ENCODE measurements at places on chromosomes 1 and 21.

- peak; percentile 76 for DNase-seq
Measured at GRCh38 chr1:28091043-28091781, 2.8 kb upstream of the EYA3 start.

GRCh38 chr1:12556957-12557935, 60.8 kb downstream of the DHRS3 start:
- no peak for DNase-seq

GRCh38 chr21:42162831-42163510, 56.0 kb upstream of the ABCG1 start:
- DNase-seq, result no peak

GRCh38 chr1:57522575-57522974, 98.7 kb upstream of the DAB1 start:
- no peak for DNase-seq

GRCh38 chr1:51734896-51735745, 118.2 kb downstream of the OSBPL9 start:
- DNase-seq, result no peak

DNA sequence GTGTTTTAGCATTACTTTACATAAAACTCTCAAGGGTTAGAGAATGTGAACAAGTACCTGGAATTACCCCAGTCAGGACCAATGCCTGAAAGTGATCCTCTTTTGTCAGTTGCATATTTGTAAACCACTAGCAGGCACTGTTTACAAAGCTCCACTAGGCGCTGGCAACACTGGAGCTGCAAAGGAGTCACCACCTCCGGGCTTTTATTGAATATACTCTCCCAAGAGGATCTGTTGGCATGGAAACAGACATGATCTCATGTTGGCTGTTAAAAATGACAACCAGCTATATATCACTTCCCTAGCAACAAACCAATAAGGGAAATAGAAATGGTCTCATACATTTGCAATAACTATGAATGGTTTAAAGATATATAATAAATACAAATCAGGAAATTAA, 116.0 kb downstream of the TTLL7 start:
- DNase-seq, result no peak

DNA sequence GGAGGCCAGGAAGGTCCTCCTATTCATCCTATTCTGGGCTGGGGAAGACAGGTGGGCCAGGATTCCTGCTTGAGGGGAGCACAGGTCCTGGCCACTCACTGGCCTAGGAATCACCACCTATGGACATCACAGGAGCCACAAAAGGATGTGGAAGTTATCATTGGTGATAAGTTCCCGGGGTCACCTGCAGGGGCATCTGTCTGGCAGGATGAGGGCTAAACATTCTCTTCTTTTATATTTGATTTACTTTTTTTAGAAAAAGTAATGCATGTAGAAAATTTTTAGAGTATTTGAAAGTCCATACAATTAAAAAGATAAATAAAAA, 33.2 kb upstream of the KIAA0040 start:
- no peak for DNase-seq

DNA sequence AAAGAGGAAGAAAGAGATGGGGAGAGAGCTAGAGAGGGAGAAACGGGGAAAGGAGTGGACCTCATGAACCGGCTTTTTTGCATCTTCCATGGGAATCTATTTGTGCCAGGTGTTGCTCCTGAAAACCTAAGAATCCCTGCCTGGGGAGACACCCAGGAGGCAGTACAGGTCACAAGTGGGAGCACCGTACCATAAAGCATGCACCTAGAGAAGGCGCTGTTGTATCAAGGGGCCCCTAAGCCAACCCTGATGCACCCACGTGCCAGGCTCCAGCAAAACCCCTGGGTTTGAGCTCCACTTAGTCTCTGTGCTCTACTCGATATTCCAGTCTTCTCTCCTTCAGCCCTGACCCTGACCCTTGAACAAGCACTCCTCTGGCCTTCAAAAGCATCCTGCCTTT, 233.6 kb downstream of the RRAGC start:
- DNase-seq, result no peak

GRCh38 chr1:156586892-156587477, 4.6 kb upstream of the NAXE start:
- DNase-seq, result no peak

DNA sequence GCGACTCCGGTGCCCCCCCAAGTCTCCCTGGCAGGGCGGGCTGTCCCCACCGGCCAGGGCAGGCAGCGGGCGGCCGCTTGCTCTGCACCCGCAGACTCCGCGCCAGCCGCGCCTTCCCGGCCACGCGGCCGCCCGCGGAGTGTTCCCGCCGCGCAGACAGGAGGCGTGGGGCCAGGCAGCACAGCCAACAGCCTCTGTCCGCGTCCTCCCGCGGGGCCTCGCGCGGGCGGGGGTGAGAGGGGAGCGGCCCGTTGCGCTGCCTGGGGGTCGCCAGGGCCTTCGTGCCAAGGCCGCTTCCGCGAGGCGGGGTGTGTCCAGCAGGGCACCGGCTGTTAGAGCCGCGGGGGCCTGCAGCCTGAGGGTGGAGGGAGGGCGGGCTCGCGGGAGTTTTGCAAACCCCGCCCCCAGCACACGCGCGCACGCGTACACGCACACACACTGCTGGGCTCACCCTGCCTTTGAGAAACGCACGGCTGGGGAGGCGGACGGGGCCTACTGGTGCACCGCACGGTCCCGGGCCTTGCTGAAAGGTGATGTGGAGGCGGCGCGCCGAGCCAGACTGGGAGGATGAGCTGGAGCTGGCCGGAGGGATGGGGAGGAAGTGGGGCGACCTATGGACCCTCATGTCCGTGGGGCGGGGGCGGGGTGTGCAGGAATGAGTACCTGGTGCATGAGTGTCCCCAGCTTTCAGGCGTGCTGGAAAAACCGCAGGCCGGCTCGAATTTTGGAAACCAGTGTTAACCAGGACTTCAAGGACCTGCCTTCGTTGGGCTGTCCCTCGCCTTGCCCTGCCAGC, 41.5 kb downstream of the KIAA1614 start:
- no peak for DNase-seq

DNA sequence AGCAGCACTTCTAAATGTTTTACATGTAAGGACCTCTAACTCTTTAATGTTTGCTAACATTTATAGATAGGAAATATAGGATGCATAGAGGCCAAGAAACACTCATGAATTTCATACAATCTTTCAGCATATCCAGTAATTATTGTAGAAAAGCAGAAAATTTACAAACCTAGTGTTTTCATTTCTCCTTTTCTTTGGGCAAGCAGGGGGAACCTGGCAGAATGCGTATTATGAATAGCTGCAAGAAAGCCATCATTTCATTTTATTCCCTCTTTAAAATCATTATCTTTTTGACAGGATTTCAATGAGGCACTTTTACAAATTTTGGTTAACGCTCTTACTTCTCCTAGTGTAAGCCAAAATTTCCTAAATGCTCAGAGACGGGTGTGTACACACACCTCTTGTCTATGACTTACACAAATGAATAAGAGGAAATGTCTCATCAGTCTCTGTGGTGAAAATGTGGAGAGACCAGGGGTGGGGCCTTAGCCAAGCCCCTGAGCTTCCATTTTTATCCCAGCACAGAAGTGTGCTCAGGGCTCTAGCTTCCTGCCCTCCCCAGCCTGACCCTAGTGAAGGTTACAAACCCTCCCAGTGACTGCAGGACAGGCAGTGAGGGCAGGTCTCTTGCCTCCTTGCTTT, 91.6 kb downstream of the LRRC8C start:
- DNase-seq, result peak; percentile 68

- no peak for DNase-seq
Measured at GRCh38 chr1:7404046-7404742, 366.9 kb upstream of the VAMP3 start.

GRCh38 chr1:150243003-150243402, 7.1 kb upstream of the ANP32E start:
- no peak for DNase-seq

- DNase-seq, result no peak
Measured at GRCh38 chr1:230994860-230995259, 16.0 kb downstream of the ARV1 start.

DNA sequence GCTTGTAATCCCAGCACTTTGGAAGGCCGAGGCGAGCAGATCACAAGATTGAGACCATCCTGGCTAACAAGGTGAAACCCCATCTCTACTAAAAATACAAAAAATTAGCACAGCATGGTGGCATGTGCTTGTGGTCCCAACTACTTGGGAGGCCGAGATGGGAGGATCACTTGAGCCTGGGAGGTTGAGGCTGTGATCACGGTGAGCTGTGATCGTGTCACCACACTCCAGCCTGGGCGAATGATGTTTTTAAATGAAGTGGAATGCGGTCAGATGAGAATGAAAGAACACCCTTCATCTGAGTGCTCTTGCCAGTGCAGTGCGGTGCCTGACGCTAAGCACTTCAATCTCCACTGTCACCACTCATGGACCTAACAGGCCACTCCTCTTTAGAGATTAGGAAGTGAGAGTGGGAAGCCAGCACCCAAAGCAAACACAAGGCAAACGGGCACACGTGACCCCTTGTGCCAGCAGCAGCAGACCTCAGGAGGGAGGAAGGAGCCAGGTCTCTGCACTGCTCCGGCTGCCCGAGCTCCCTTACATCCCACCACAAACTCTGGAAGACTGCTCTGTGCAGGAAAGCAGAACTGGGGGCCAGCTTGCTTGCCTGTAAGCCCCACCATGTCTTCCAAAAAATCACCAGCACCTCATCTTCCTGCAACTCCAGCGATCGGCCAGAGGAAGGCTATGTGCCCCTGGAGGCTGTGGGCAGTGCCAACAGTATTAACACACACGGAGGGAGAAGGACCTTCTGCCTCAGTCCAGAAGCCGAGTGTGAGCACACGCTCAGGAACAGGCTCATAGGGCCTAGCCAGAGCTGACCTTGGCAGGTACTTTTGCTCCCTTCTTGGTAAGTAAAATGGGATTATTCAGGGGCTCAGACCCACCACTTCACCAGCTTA, 9.7 kb downstream of the CTNNBIP1 start:
- DNase-seq, result peak; percentile 93

DNA sequence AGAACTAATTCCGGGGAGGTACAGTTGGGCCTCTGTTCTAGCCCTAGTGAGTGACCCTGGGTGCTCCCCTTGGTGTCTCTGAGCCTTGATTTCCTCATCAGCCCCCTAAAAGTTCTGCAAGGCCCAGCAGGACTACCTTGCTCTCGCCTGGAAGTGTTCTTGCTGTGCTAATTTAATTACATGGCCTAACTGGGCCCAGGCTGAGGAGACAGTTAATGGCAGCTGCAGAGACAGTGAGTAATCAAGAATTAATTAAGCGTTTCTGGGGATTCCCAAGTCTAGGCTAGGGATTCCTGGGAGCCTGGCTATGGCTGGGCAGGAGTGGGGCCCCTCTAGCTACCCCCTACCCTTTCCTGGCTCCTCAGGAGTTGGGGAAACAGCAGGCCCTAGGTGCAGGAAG, 24.7 kb upstream of the DMBX1 start:
- no peak for DNase-seq

DNA sequence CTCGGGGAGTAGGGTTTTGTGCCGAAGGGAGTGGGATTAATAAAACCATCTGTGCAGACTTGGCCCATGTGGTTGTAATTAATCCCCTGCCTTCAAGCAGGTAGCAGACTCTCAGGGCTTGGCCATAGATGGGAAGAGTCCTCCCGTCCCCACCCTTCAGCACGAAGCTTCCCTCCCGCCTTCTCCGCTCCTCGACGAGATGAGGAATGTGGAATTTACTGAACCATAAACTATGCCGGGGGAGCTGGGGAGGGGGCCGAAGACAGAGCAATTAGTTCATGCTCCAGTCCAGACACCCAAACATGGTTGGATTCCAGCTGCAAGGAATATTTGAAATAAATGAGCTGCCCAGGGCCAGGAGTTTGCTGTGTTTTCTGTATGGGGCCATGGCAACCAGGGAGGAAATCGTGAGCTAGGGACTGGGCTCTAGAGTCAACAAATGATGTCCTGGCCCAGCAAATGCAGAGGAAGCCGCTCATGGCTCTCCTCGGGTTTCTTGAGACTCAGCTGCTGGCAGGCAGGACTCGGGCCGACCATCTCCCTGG, 78.8 kb downstream of the SPSB1 start:
- DNase-seq, result no peak

DNA sequence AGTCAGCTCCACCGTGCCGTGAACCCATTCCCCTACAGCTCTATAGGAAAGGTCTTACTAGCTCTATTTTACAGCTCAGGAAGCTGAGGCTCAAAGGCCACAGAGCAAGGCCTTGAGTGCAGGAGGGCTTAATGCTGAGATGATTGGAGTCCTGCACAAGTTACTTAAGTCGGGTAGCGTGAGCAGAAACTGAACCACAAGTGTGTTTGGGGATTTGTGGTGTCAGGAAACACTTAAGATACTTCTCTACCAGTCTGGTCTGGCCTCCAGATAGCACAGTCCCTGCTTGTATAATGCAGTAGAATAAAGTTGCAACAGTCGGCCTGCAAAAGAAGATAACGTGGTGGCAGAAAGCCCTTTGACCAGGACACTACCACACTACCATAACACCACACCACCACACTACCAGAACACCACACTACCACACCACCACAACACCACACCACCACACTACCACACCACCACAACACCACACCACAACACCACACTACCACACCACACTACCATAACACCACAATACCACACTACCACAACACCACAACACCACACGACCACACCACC, 118.1 kb downstream of the SPSB1 start:
- peak; percentile 89 for DNase-seq

- peak; percentile 81 for DNase-seq
Measured at GRCh38 chr1:221708987-221709386, 32.9 kb downstream of the DUSP10 start.

- no peak for DNase-seq
Measured at GRCh38 chr1:175218786-175219434, 26.3 kb upstream of the KIAA0040 start.

DNA sequence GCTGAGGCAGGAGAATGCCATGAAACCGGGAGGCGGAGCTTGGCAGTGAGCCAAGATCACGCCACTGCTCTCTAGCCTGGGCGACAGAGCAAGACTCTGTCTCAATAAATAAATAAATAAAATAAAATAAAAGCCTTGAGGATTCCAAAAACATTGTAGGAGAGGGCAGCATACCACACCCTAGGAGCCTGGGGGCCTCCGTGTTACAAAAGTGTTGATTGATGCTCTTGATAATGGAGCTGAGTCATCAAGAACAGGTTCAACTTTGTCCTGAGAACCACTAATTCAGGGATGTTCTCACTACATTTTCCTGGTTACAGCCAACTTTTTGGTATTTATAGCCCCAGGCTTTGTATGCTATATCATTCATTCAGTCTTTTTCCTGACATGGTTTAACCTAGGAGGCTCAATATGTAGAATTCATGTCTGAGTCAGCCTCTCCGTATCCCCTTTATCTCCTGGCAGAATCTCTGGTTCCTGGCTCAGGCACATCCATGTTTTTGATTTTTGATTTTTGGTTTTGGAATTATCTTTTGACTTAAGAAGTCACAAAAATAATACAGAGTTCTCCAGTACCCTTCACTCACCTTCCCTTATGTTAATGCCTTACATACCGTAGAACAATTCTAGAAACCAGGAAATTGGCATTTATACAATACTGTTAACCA, 69.4 kb downstream of the LRRC8D start:
- no peak for DNase-seq

- no peak for DNase-seq
Measured at GRCh38 chr1:86380257-86380861, 15.8 kb downstream of the ODF2L start.

- DNase-seq, result no peak
Measured at GRCh38 chr1:38962113-38962512, 20.5 kb upstream of the RHBDL2 start.

DNA sequence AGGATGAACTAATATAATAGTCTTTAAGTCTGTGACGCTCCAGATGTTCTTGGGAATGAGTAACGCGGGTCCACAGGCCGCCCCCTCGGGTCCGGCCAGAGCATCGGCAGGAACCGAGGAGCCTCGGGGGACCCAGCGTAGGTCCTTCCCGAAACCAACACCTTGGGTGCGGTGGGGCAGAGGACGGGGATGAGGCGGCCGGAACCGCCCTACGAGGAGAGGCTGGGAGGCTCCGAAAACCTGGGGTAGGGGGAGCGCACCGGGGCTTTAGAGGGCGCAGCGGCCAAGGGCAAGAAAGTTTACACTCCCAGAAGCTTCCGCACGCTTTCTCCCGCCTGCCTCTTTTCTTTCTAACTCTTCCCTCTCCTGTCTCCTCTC, 7.1 kb downstream of the DMRTA2 start:
- no peak for DNase-seq
